AG08396 (cell line): ENCODE measurements at places on chromosomes 2 and 18.
A peak's percentile ranks its signal among the peaks of the same experiment; 100 is the strongest.

GRCh38 chr2:71510196-71510807, 56.9 kb downstream of the DYSF start:
- DNase-seq, result peak; percentile 81

DNA sequence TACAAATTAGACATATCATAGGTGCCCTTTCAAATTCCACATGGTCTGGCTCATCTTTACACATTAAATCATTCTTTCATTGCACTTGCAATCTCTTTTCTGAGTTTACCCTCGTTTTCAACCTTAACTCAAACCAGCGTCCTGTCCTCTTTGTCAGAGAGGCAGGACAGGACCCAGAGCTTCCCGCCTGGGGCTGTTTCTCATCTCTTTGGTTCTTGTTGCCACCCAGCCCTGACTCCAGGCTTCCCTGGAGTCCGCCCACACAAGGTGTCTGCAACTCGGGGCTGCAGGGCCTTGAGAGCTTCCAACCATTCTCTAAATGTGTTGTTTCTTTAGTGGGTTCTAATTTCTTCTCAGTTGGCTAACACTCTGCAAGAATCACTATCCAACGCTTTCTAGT, 24.4 kb downstream of the RBMS1 start:
- no peak for DNase-seq

GRCh38 chr2:171159372-171160118, 1.1 kb downstream of the TLK1 start:
- peak; percentile 53 for DNase-seq

GRCh38 chr2:12320991-12321641, 395.6 kb upstream of the TRIB2 start:
- DNase-seq, result peak; percentile 79

DNA sequence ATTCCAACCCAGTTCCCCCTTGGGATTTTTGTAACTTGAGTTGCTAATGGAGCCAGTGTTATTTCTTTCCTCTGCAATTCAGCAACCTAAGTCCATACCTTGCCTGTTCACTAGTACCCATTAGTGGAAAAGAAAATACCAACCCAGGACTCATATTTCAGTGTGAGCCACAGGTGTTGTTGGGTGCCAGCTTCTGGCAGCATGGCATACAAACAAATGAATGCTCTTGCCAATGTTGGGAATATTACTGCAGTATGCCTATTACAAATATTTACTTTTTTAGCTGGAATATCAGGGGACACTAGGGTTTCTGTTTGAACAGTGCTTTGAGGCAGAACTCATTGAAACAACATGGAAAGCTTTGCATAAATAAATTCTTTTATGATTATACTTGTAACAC, 130.2 kb downstream of the NCKAP5 start:
- DNase-seq, result no peak

DNA sequence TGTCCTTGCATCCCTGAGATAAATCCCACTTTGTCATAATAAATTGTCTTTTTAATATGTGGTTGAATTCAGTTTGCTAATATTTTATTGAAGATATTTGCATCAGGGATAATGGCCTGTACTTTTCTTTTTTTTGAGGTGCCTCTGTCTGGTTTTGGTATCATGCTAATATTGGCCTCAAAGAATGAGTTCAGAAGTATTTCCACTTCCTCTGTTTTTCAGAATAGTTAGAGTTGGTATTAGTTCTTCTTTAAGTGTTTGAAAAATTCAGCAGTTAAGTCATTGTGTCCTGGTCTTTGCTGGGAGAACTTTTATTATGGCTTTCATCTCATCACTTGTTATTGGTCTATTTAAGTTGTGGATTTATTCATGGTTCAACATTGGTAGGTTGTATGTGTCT, 464.1 kb upstream of the CRIM1 start:
- DNase-seq, result no peak

DNA sequence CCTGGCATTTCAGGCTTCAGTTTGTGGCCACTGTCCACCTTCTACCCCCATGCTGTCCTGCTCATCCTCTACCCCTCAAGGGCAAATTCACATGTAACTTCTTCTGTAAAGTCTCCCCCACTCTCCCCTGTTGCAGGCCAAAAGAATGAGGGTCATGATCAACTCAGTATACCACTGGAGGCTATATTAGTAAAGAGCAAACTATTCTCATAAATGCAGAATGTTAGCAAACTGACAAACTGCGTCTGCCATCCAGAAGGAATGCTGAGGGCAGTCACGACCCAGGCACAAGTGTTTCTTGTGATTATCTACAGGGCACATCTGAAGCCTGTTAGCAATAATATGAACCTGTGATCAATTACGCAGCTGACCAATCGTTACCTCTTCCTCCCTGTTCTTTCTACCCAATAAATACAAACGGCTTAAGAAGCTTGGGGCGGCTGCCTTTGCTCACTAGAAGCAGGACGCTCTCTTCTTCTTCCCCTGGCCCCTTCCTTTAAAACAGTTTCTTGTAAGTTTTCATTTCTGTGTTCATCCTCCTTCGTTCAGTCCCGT, 58.3 kb downstream of the SEPTIN10 start:
- DNase-seq, result no peak

DNA sequence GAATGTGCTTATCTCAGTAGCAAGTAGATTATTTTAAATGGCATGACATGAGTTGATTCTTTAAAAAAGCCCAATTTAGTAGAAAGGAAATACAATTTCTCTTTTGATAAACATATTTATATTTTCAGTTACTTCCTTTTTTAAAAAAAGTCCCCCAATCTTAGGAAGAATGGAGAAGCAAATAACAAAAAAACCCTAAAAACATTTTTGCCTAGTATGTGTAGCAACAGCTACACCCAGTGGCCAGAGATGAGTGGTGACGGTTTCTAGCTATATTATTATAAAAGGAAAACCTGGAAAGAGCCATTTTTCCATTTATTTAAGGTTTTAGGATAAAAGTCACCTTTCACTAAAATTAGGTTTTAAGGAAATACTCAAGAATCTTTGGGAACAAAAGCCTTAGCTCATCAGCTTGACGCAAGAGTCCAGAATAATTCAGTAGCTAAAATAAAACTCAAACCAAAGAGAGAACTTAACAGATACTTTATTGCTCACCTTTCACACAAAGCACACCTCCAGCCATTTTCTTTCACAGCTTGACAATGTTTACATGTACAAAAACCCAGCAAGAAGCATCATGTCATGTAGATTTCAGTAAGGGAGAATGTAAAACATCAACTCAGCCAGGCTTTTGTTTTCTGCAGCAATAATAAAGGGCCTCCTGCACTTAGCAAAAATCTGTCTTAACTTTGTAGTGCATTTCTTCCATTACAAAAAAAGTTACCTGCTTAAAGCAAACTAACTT, 15.7 kb downstream of the FAM98A start:
- DNase-seq, result peak; percentile 25

DNA sequence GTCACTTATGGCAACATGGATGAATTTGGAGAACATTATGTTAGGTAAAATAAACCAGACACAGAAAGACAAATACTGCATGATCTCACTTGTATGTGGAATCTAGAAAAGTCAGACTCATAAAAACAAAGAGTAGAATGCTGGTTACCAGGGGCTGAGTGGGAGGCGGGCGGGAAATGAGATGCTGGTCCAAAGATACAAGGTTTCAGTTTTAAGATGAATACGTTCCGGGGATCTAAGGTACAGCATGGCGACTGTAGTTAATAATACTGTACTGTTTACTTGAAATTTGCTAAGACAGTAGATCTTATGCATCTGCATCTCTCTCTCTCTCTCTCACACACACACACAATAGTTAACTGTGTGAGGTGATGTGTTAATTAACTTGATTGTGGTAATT, 14.2 kb downstream of the FAM110C start:
- DNase-seq, result no peak

DNA sequence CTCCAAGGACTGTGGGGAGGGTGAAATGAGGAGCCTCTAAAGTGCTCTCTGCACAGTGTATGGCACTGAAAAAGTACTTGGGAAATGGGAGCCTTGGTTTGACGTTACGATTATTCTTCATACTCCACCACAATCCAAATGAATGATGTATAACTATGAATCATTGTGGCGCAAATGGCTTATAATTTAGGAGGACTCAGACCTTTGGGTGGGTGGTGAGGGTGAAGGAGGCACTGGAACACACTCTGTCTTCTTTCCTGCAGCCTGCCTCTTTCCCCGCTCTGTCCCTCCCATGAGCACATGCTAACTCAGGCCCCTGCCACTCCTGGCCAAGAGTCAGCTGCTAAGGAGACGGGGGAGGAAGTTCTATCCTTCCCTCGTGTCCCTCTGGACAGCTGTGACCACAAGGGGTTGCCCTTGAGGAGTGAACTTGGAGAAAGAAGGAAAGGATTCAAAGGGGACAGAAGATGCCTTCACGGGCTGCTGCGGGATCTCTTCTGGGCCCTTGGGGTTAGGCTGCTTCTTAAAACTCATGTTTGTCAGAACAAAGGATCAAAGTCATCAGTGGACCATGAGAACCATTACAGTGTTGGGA, 36.5 kb downstream of the POLR1A start:
- DNase-seq, result no peak

DNA sequence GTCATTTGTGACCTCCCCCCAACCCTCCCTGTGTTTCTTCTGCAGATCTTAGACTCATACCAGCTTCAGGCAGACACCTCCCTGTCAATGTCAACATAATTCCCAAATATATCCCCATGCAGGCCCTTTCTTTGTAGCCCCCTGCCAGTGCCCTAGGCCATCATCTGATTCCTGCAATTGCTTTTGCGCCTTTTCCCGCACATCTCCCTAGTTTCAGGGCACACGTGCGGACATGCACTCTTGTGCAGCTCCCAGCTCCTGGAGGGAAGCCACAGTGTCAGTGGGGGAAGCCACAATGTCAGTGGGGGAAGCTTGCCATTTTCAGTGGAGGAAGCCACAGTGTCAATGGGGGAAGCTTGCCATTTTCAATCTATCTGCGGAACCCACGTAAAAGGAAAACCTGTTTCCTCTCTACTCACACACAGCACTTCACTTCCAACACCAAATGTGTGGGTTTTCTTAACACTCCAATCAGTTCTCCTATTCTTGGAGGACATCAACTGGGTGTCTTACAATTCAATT, 256.4 kb downstream of the ACKR3 start:
- no peak for DNase-seq

- DNase-seq, result no peak
These were observed 63.4 kb downstream of the DNAH6 start for GRCh38 chr2:84579661-84580060.

DNA sequence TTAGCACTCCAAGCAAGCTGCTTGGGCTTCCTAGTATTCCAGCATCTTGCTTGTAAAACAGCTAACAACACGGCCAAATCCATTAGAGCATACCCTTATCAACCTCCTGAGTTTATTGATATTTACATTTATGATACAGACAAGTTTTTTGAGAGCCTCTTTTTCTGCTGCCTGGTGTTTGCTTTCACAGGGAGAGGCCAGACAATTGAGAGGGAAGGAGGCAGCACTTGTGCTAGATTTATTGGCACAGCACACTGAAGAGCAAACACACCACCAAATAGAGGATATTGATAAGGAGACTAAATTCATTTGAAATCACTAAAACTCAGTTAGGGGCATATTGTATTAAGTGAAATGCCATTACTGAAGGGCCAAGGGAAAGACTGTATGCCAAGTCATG, 1142.3 kb upstream of the FANCL start:
- no peak for DNase-seq

DNA sequence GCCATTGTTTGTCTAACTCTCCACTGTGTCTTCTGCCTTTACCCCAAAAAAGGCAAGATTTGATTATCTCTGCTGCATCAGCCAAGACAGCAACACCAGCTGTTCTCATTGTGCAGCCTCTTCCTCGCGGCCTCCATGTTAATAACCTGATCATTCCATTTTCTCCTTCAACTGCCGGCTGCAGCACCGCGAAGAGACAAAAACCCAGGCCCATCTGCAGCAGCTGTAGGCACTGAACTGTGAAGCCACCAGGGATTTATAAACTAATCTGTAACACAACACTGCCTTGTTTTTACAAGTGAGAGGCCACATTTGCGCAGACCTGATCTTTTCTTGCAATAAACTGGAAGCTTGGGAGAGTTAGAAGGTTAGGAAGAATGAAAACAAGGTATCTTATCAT, 147.8 kb downstream of the SATB2 start:
- DNase-seq, result no peak

DNA sequence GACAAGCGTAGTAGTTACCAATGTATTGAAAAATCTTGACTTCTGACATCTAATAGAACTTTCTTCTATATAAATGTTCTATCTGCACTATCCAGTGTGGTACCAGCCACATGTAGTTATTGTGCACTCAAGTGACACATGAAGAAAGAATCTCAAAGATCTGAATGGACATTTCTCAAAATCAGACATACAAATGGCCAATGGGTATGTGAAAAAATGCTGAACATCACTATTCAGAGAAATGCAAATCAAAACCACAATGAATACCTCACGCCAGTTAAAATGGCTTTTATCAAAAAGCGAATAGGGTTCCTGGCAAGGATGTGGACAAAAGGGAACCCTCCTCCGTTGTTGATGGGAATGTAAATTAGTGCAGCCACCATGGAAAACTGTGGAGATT, 37.5 kb upstream of the SMCHD1 start:
- no peak for DNase-seq
